ENCODE measurements at places on chromosomes 3 and 15.

DNA sequence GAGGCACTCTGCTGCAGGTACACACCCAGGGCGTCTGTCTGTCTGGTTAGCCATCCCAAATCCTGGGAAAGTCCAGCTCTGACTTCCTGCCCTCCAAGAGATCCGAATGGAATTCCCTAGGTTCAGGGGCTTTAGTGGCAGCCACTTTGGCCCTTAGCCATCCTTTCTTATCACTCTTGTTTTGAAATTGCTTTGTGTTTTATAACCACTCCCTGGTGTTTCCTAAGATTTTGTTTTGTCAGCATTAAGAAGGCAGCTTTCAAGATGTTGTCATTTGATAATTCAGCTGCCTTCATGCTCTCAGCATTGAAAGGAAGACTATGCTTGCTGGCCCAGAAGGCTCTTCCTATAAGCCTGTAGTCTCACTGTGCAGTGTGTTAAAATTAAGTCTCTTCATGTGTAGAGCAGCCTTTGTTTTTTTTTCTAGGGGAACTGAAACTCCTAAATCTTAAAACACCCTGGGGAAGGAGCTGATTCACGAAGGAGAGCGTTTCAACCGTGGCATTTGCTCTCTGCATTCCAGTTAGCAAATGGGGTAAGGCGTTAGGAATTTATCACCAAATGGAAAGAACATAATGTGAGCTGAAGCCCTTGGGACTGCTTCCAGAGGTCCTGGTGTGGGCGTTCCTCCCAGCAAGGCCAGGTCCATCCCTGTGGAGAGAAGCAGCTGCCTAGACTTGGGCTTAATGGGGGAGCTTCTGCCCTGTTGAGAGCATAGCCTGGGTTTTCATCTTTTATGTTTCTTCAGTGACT is 14.2 kb upstream of the CLEC3B start:
- DNase-seq = no peak

- no peak for DNase-seq
These were observed 1.2 kb downstream of the PHC3 start for GRCh38 chr3:170180079-170180907.

GRCh38 chr3:185423178-185423577 is 60.2 kb downstream of the MAP3K13 start:
- no peak for DNase-seq

DNA sequence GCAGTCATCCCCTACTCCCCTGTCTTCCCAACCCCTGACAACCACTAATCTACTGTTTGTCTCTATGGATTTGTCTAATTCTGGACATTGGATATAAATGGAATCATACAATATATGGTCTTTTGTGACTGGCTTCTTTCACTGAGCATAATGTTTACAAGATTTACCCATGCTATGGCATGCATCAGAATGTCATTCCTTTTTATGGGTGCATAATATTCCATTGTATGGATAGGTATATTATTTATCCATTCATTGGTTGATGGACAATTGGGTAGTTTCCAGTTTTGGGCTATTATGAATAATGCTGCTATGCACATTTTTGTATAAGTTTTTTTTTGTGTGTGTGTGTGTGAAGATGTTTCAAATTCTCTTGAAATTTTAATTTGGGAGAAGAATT is 16.6 kb upstream of the TTBK2 start:
- no peak for DNase-seq

DNA sequence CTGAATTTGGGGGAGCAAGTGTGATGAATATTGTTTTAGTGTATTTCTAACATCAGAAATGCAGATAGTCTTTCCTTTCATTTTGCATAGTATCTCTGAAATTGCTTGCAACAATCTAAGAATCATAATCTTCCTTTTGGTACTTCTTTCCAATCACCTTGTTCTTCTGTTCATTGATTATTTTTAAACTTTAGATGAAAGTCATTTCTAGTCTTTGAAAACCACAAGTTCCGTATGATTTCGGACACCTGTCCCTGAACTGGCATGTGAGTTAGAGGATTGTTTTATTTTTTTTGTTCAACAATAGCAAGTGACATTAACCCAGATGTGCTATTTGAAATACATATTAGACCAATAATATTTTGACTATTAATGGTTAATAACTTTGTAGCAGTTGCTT is 329.7 kb downstream of the UNC13C start:
- no peak for DNase-seq

DNA sequence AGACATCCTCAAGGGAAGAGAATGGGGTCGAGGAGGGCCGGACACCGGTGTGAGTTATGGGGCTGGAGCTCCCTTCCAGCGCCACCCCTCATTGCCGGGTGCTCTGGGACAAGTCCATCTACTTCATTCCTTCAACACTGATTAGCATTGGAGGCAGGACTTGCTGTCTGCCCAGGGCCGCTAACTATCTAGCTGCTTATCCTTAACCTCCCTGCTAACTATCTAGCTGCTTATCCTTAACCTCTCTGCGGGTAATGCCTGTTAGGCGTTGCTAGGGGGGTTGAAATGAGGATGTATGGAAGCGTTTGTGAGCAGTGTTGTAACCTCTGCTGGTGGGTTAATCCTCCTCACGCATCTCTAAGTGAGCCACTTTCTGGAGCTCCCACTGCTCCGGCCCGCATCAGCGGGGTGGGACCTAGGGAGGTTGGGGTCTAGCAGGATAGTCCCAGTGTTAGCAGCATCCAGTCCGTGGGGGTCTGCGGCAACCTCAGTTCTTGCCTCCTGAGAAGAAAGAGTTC is 10.9 kb upstream of the CHAC1 start:
- DNase-seq = no peak

- no peak for DNase-seq
These were observed 58.8 kb downstream of the BTD start for GRCh38 chr3:15660055-15660935.

- no peak for DNase-seq
These were observed 891.9 kb downstream of the ROBO1 start for GRCh38 chr3:78875851-78876250.

- no peak for DNase-seq
These were observed 14.9 kb downstream of the AMOTL2 start for GRCh38 chr3:134359121-134360010.

DNA sequence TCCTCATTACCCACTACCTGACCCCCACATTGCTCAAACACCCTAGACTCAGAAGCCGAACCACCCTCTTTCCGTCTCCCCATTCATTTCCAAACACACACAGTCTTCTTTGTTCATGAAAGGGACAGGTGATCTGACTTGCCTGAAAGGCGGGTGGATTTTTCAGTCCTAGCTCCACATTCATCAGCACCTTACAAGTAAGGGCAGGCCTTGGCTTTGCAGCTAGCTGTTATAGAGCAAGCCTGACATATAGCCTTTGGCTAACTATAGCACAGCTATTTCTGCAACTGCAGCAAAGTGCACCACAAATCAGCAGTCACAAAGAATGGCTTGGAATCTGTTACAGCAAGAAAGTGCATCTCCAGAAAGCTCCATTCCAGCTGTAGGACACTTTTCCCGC is 139.8 kb downstream of the XXYLT1 start:
- DNase-seq = no peak

GRCh38 chr3:143237077-143237627 is 117.6 kb downstream of the CHST2 start:
- no peak for DNase-seq

- no peak for DNase-seq
These were observed 36.6 kb downstream of the ATP6V1A start for GRCh38 chr3:113783463-113783862.

GRCh38 chr3:42681361-42682038 is 3.8 kb upstream of the KLHL40 start:
- no peak for DNase-seq

GRCh38 chr15:49864251-49864650 is 243.4 kb downstream of the DTWD1 start:
- DNase-seq = no peak

- DNase-seq = no peak
These were observed 43.5 kb downstream of the CEMIP start for GRCh38 chr15:80822676-80823075.

DNA sequence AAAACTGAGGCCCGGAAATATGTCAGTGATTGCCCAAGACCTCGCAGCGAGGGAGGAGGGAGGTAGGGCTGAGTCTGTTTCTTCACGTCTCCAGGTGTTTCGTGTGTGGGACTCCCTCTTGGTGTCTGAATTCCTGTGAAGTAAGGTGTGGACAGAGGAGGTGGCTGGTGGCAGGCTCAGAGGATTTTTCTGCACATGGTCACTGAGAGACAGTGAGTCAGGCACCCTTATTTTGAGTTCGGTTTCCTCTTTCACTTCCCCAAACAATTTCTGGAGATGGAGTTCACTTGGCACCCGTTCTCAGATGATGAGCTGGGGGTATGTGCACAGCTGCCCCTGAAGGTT is 46.3 kb upstream of the VPS8 start:
- DNase-seq = no peak

GRCh38 chr3:151504606-151505005 is 43.7 kb upstream of the IGSF10 start:
- no peak for DNase-seq

DNA sequence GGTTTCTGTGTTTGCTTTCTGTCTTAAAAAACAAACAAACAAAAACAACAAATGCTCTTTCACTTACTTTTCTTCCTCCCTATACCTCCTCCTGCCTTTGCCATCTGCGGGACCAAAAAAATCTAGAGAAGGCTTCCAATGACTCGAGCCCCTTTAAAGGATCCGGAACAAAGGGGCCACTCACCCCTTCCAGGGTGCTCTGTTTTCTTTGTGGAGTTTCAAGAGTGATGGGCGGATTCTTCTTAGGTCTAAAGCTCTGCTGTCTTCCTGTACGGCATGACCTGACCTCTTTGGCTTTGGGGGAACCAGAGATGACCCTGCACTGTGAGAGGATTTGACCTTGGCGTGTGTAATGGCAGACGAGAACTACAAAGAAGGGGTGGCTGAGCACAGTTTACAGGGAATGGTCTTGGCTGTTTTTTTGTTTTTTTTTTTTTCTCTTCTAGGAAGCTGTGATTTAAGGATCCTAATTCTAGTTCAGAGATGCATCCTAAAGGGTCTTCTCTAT is 2.2 kb upstream of the MUC20 start:
- DNase-seq = no peak

GRCh38 chr3:69409831-69410230 is 23.9 kb upstream of the FRMD4B start:
- no peak for DNase-seq

- no peak for DNase-seq
These were observed 15.7 kb upstream of the TBC1D23 start for GRCh38 chr3:100245136-100245535.

- no peak for DNase-seq
These were observed 559.3 kb downstream of the MECOM start for GRCh38 chr3:169103951-169104941.

- no peak for DNase-seq
These were observed 77.0 kb downstream of the ITGA11 start for GRCh38 chr15:68354923-68355322.

DNA sequence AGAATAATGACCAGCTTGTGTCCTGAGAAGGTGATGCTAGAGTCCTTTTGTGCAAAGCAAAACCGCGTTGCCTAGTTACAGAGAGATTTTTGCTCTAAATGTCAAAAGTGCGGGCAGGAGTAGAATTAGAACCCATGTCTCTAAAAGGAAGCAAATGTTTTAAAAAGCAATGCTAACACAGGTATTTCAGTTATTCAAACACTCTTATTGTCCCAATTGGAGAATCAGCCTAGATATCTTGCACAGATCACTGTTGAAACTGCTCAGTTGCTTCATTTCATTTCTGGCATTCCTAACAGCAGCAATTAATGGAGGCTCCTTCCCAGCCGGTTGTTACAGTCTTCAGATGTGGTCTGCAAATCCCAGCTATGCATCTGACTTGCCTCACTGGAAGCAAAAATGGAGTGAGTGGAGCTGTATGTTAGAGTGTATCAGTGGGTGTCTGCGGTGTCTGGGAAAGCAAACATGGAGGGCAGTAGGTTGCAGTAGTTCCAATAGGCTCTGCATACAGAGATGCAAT is 55.6 kb upstream of the SEMA6D start:
- no peak for DNase-seq

- no peak for DNase-seq
These were observed 14.9 kb downstream of the CNTN3 start for GRCh38 chr3:74599564-74599963.

GRCh38 chr3:125051715-125052581 is 3.8 kb downstream of the HEG1 start:
- peak; percentile 41 for DNase-seq

- no peak for DNase-seq
These were observed 760.1 kb upstream of the CFAP20DC start for GRCh38 chr3:59809710-59810444.

DNA sequence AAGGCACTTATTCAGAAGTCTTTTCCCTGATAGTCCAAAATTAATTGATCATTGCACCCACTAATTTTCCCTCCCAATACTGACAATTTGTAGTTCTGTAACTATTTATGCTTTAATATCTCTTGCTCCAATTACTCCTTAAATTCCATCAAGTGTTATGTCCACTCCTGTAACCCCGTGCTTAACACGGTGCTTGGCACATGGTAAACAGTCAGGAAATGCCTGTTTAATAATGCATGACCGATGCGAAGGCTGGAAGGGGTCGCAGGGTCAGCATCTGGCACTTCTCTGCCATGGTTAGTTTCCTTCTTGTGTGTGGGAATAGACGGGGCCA is 553 bp upstream of the SEC22A start:
- DNase-seq = no peak

DNA sequence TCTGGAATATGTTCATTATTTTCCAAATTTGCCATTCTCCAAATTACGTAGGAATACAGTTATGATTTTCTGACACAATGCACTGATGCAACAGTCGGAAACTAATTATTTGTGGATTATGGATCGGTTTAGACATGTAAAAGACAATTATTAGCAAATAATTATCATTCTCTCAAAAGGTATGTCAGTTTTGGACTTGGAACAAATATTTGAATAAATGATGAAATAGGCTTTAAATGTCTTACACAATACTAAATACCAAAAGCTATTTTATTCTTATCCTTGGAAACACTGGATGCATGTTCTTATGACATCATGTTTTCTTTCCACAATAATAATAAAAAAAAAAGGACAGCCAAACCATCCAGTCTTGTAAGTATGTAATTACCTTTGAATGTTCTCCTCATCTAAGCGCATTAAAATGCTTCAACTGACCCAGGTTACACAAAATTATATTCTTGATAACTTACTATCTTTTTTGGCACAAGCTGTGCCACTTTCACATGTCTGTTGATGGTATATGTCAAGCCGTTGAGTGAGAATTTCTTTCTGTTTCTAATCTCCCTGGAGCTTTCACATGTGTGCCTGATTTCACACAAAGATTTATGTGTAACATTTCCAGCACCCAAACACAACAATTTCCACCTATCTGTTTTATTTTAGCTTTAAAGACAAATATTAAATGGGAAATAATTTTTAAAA is 238.5 kb upstream of the ZNF385D start:
- DNase-seq = no peak

DNA sequence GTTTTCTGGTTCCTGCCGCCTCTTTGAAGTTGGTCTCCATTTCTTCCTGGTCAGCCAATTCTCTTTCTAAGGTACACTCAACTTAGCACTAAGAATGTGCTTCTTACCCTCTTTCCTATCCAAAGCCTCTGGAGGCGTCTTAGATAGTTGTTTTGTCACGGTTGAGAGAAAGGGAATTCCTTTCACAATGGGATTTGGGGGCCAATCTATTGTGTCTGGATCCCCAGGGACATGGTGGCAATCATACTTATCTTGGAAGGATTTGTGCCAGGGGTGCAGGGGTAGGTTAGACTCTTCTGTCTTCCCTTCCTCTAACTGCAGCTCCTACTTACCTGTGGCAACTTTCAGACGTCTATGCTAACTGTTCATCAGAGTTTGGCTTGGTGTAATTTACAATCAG is 287.1 kb downstream of the SOX2 start:
- DNase-seq = no peak
